K562 (cell line): ENCODE measurements at places on chromosomes 1 and 21. TPM values are rescaled to one million over a fixed set of nuclear protein-coding genes. Genes with fewer than 3 reads are reported as not detected.

- no peak for DNase-seq
Observed at GRCh38 chr1:55773211-55773940, 558.2 kb upstream of the USP24 start.

GRCh38 chr1:40884055-40884795, 22.1 kb upstream of the CITED4 start:
- DNase-seq: no peak

GRCh38 chr1:150613061-150613920, 16.1 kb downstream of the ENSA start:
- peak; percentile 68 for DNase-seq

DNA sequence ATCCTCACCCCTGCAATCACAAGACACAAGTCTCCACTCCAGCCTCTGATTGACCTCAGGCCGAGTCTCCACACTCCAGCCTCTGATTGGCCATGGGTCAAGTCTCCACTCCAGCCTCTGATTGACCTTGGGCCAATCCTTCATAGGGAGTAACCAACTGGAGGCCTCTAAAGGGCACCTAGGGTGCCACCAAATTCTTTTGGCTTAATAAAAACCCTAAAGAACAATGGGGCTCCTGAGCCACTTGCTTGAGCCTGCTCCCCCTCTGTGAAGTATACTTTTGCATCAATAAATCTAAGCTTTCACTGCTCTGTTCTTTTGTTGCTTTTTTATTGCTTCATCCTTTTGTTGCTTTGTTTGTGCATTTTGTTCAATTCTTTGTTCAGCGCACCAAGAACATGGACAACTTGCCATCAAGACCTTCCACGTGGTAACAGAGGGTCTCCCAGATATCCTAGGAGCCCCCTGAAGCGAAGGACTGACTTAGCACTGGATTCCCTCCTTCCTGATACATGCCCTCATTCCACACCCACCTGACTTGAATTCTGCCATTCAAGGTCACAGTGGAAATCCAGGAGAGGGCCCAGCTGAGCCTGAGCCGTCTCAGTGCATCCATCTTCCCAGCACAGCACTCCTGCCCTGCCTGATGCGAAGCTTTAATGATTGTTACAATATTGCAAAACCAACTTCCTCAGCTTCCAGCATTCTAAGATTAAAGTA, 152.9 kb downstream of the NPHP4 start:
- no peak for DNase-seq

- DNase-seq: no peak
Observed at GRCh38 chr1:22163564-22163963, 20.7 kb upstream of the WNT4 start.

- DNase-seq: no peak
Observed at GRCh38 chr1:54357967-54358366, 48.2 kb downstream of the SSBP3 start.

COA7 gene
- total RNA-seq: 59.3 and 61.3 TPM in 2 replicates

- DNase-seq: no peak
Observed at GRCh38 chr1:55316502-55316901, 101.3 kb upstream of the USP24 start.

ASCL5 gene
- total RNA-seq: not detected in 2 replicates

DNA sequence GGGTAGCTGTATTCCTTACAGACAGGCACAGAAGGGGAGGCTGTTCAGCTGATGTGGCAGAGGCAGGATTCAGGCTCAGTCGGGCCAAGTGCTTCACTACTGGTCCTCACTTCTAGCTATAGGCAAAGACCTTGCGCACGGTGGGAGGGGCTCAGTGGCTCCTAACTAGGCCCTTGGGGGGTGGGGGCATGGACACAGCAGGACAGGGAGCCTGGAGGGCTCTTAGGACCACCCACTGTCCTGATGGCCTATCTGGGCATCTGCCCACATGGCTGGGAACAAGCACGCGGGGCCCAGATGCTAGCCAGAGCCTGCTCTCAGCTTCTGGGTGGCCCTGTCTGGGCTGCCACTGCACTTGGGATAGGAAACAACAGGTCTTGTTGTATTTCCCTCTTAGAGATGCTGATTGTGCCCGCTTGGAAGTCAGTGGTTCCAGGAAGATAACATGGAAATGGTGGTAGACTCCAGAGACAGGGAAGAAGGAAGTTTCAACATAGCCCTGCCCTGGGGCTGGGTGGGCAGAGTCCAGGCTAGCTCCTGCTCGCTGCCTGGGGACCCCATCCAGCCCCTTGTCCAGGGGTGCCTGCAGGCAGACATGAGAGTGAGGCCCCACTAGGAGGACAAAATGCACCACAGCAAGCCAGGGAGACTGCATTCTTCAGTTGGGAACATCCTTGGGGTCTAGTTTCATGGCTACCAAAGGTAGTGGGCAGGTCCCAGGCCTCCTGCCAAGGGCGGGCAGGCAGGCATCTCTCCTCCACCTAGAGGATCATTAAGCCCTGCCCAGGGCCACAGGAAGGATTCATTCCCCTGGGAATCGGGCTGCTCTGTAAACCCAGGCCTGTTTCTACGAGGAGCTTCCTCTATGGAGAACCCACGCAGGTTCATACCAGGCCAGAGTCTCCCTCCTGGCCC, 102.5 kb downstream of the BCAR3 start:
- DNase-seq: no peak

- no peak for DNase-seq
Observed at GRCh38 chr1:94398356-94398755, 19.8 kb upstream of the ABCD3 start.

GJA9 gene
- total RNA-seq: not detected in 2 replicates

DNA sequence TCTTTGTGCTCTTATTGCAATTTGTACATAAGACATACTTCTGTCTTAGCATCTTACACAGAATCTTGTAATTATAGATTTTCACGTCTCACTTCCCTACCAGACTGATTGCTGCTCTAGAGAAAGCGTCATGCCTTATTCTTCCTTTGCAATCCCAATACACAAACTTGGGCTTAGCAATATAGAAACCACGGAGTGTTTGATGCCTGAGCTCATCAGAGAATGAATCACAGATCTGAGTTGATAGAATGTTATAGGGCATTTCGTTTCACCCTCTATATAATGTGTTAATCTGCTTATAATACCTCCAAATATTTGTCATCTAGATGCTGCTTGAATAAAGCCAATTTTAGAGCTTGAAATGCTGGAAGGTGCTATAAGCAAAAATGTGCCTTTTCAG, 6.6 kb downstream of the FMO1 start:
- no peak for DNase-seq

MAP3K21 gene
- total RNA-seq: 0.58 and 0.76 TPM in 2 replicates

DNA sequence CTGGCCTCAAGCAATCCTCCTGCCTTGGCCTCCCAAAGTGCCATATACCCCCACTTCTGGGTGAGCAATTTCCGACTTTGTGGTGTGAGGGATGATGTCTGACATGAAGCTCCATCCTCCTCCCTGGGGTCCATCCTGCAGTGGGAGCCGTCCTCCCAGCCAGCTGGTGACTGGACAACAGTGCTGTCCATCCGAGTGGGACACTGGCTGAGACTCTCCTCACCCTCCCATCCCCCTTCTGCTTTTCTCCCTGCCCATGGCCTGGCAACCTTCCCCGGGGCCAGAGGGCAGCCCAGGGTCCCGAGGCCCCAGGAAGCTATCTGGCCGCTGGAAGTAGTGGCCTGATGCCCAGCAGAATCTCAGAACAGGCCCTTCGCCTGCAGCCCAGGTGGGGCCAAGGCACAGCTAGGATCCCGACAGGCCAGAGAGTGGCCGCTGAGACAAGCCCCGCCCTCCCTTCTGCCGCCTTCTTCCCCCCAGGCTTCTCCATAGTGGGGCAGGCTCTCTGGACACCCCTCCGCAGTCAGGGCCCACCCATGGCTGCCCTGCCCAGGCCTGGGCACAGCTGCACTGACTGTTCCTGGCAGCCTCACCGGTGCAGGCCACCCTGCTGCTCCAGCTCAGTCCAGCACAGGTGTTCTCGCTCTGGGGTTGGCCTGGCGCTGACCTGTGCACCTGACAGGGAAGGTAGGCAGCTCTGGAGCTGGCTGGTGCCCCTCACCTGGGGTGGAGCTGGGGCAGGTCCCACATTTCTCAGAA, 8.4 kb upstream of the FAAP20 start:
- no peak for DNase-seq

DNA sequence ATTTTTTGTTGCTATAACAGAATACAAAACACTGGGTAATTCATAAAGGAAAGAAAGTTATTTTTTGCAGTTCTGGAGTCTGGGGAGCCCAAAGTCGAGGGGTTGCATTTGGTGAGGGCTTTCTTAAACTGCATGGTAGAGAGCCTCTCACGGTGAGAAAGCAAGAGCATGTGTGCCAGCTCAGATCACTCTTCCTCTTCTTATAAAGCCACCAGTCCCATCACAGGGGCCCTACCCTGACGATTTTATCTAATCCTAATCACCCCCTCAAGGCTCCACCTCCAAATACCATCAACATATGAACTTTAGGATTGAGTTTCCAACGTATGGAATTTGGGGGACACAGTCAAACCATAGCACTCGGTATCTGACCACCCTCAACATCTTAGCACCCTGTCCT, 1.0 kb upstream of the STRIP1 start:
- DNase-seq: no peak

CHI3L1 gene
- total RNA-seq: not detected in 2 replicates

- peak; percentile 75 for DNase-seq
Observed at GRCh38 chr1:67760030-67760821, 73.0 kb downstream of the GNG12 start.

- no peak for DNase-seq
Observed at GRCh38 chr1:214565310-214565709, 13.9 kb upstream of the PTPN14 start.

DNA sequence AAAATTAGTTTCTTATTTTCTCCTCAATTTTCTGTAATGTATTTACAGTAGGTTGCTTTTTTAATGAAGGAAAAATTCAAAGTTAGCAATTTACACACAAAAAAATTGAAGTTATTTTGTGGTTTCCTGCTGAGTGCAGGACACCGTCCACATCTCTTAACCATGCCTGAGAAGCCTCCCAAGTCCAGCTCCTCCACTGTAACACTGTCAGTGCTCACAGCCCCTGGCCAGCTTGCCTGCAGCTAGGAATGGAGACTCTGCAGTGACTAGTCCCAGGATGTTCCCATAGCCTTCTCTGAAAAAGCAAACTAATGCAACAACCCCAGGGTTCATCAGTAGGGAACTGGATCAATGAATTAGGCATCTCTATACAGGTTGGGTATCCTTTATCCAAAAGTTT, 3.5 kb downstream of the A3GALT2 start:
- no peak for DNase-seq

DNA sequence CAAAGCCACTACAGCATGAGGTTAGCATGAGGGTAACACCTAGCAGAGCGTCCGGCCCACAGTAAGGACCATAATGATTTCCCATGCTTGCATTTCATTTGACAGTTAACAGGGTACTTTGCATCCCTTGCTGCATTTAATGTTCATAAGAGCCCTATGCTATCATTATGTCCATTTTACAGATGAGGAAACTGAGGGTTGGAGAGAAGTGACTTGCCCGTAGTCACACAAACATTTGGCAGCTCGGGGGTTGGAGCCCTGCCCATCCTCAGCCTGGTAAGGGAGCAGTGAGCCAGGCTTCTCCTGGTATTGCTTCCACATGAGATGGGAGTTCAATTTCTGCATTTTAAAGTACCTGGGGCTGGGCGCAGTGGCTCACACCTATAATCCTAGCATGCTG, 16.5 kb upstream of the EPHB2 start:
- no peak for DNase-seq

RNF186 gene
- total RNA-seq: not detected in 2 replicates

DNA sequence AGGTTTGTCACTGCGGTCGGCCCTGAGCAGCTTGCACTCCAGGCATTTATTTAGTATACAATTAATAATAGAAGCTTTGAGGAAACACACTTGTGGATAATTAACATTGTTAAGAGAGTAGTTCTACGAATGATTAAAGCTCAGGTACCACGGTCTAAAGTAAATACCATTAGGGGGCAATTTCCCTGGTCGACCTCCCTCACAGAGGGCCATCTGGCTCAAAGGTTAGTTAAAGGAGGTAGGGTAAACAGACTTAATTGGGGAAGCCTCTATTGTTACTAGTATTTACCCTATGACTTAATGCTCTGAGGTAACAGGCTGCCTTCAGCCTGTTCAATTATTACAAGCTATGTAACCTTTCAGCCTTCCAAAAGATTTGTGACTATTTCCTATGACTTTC, 122.3 kb upstream of the SLC44A3 start:
- DNase-seq: no peak

OR10Z1 gene
- total RNA-seq: not detected in 2 replicates

DNA sequence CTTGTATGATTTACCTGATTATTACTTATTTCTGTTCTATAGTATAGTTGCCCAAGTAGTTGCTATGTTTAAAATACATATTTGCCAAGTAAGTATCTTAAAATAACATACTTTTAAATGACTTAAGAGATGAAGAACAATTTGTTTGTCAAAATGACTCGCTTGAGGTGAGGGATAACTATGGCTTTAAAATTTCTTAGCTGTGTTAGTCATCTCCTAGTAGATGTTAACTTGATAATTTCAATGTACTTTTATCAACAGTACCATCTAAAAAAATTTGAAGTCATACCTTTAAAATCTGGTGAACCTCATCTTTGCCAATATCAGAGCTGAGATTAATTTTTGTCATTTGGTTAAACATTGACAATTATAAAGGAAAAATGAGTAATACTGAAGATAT, 37.7 kb downstream of the ODR4 start:
- no peak for DNase-seq

TTC39A gene
- total RNA-seq: 0.53 and 0.92 TPM in 2 replicates

GRCh38 chr1:153565529-153566374, at the start of gene S100A2:
S100A2 (minus strand) TSS chr1:153565844; CDS start chr1:153563877, 1,967 bp downstream.
- DNase-seq: no peak

DNA sequence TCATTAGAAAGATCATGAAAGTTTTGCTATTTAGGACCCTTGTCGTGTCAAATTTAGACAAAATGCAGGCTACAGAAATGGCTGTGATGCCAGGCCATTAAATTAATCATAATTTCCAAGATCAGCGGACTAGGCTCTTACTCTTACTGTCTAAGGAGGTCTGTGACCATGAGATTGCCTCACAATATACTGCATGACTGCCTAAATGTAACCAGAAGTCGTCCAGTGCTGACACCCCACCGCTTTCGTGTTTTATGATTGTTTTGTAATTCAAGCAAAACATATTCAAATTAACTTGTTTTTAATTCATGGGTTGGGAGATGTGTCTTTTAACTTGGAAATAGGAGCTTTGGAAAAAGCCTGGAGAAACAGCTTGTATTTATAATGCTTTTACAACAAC, 947.5 kb downstream of the BRINP3 start:
- no peak for DNase-seq

DNA sequence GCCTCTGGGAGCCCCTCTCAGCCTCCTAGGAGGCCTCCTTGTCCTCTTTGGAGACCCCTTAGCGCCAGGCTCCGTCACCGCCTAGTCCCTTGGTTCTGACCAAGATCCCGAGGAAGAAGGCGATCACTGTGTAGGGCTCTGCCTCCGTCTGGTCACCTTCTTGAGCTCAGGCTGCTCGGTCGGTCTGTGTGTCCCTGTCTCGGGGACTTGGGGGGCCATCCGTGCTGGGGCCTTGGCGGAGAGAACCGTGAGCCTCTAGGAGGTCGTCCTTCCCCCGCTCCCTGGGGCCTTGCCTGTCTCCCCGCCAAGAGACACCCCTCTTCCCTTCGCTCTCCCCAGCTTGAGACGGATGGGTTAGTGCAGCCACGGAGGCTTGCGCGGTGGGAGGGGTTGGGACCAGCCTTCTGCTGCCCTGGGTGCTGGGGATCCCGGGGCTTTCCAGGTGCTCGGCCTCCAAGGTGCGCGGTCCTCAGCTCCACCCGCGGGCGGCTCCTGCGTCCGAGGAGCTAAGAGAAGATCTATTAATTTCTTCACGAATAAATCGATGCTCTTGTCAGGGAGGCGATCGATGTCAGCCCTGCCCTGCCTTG, 701 bp upstream of the INSRR start:
- DNase-seq: no peak

GRCh38 chr1:164033782-164034181, 525.2 kb upstream of the PBX1 start:
- no peak for DNase-seq

ZFP69B gene
- total RNA-seq: 8.2 and 9.5 TPM in 2 replicates
